ENCODE measurements at places on chromosomes 2 and 18. TPM values are rescaled to one million over a fixed set of nuclear protein-coding genes. Genes with fewer than 3 reads are reported as not detected.

DNA sequence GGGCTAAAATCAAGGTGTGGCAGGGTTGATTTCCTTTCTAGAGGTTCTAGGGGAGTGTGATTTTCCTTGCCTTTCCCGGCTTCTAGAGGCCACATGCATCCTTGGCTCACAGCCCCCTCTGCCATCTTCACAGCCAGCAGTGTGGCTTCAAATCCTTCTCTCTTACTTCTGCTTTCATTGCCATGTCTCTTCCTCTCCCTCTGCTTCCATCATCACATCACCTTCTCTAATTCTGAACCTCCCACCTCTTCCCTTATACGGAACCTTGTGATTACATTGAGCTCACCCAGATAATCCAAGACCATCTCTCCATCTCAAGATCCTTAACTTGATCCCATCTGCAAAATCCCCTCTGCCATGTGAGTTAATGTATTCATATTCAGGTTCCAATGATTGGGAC, 56.2 kb upstream of the RMDN2 start:
- H3K27ac ChIP-seq = no peak overlapping the region
- H3K4me3 ChIP-seq = no peak overlapping the region
- no peak for DNase-seq
- H3K36me3 ChIP-seq = no peaks in the 10 kb centered on the region
- no peaks in the 10 kb centered on the region for H3K27me3 ChIP-seq

NT5C1B gene
- not detected for total RNA-seq

- H3K36me3 ChIP-seq = peaks cover 9% of the 10 kb centered on the region
- H3K4me3 ChIP-seq = no peak overlapping the region
- no peak overlapping the region for H3K27ac ChIP-seq
- H3K27me3 ChIP-seq = no peaks in the 10 kb centered on the region
These were observed 50.8 kb upstream of the TMEM87B start for GRCh38 chr2:112004253-112004645.

GRCh38 chr2:43266711-43267111, 40.3 kb upstream of the ZFP36L2 start:
- peak overlapping the region; percentile 11 for H3K27ac ChIP-seq
- DNase-seq = peak; percentile 55
- H3K4me3 ChIP-seq = no peak overlapping the region
- no peaks in the 10 kb centered on the region for H3K36me3 ChIP-seq

DNA sequence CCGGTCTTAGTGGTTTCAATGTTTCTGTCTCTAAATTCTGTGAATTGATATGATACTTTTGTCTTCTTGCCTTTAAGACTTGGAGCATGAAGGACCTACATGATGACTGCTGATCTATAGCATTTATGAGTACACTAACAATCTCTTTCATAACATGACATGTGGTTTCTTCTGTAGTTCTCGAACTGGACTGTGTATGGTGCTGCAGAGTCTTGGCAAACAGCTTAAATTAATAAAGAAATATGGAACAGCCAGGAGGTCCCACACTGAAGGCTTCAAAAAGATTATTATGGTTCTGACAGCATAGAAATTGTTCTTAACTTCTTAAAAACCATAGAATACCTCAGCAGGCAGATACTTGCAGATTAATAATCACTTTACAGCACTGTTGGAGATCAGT, 145.0 kb downstream of the DCC start:
- H3K27ac ChIP-seq = no peak overlapping the region
- no peaks in the 10 kb centered on the region for H3K4me1 ChIP-seq
- H3K27me3 ChIP-seq = no peaks in the 10 kb centered on the region
- no peaks in the 10 kb centered on the region for H3K36me3 ChIP-seq
- no peak for DNase-seq

GRCh38 chr18:34493099-34493544, 217.0 kb upstream of the DTNA start:
- DNase-seq = peak; percentile 50
- no peaks in the 10 kb centered on the region for H3K36me3 ChIP-seq
- H3K4me3 ChIP-seq = peak overlapping the region; percentile 32
- no peaks in the 10 kb centered on the region for H3K4me1 ChIP-seq

GRCh38 chr2:20353241-20353992, 2.8 kb upstream of the PUM2 start:
- no peak overlapping the region for H3K4me3 ChIP-seq
- no peak for DNase-seq
- no peaks in the 10 kb centered on the region for H3K27me3 ChIP-seq
- H3K27ac ChIP-seq = no peak overlapping the region
- no peaks in the 10 kb centered on the region for H3K36me3 ChIP-seq
- H3K4me1 ChIP-seq = peaks cover 11% of the 10 kb centered on the region

GRCh38 chr2:63225964-63226686, 175.5 kb downstream of the OTX1 start:
- H3K4me1 ChIP-seq = no peaks in the 10 kb centered on the region
- DNase-seq = no peak
- no peak overlapping the region for H3K27ac ChIP-seq
- H3K4me3 ChIP-seq = no peak overlapping the region

All from Peyer's patch (tissue), 4 donors.